K562 (cell line): ENCODE measurements at places on chromosomes 7 and 10.

DNA sequence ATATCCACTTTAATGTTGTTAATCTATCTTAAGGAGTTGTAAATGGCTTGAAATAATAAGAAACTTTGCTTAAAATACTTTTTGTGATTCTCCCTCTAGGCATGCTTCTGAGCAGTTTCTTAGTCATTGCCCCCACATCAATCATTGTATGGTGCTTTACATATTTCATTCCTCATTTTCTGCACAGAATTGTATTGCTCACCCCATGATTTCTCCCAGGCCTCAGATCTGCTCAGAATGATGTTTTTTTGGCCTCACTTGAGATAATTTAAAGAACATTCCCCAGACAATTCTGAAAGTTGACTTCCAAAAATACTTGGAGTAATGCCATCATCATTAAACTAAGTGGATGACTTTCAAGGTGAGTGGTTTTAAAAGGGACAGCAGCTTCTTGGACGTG is 82.1 kb upstream of the PRPS1L1 start:
- no peak for DNase-seq

GRCh38 chr7:129828078-129828762 is 124.5 kb downstream of the UBE2H start:
- no peak for DNase-seq

- DNase-seq: no peak
These were observed 160.8 kb downstream of the SPAG6 start for GRCh38 chr10:22505911-22506685.

GRCh38 chr10:11993834-11994468 is 48.7 kb downstream of the UPF2 start:
- DNase-seq: no peak

- no peak for DNase-seq
These were observed 51.2 kb upstream of the SEMA3A start for GRCh38 chr7:84245835-84246234.

DNA sequence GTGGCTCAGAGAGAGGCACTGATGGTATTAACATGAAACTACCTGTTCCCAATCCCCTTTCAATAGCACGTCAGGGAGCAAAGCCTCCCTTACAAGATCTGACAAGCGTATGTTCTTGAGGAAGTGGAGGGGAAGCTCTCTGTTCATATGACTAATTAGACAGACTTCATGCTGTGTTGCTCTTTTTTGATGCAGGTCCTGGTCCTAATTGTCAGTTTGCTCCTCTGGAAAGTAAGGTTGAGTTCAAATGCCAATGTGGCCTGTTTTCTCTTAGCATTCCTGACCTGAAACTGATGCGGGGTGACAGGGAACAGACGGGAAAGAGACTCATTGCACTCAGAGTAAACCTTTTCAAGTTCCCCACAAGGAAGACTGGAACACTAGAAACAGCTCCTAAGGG is 27.0 kb upstream of the TBX20 start:
- DNase-seq: no peak

- DNase-seq: no peak
These were observed 181.6 kb downstream of the NXPH1 start for GRCh38 chr7:8615019-8615418.

- no peak for DNase-seq
These were observed 187.5 kb downstream of the KIAA1217 start for GRCh38 chr10:24396396-24396795.

DNA sequence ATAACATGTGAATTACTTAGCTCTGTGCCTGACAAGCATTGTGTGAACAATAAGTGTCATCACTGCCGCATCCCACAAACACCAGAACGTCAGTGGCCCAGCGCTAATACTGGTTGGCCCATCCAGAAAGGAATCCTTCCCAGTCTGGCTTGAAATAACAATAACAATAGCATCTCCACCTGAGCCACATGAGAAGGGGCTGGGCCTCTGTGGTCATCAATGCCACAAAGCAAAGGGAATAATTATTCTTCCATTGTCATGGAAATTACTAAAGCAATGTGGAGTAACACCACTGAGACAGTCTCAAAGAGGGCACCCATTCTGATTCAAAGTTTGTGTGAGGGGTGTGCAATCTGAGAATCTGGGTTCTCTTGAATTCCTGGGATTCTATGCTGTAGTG is 105.7 kb upstream of the INHBA start:
- no peak for DNase-seq

DNA sequence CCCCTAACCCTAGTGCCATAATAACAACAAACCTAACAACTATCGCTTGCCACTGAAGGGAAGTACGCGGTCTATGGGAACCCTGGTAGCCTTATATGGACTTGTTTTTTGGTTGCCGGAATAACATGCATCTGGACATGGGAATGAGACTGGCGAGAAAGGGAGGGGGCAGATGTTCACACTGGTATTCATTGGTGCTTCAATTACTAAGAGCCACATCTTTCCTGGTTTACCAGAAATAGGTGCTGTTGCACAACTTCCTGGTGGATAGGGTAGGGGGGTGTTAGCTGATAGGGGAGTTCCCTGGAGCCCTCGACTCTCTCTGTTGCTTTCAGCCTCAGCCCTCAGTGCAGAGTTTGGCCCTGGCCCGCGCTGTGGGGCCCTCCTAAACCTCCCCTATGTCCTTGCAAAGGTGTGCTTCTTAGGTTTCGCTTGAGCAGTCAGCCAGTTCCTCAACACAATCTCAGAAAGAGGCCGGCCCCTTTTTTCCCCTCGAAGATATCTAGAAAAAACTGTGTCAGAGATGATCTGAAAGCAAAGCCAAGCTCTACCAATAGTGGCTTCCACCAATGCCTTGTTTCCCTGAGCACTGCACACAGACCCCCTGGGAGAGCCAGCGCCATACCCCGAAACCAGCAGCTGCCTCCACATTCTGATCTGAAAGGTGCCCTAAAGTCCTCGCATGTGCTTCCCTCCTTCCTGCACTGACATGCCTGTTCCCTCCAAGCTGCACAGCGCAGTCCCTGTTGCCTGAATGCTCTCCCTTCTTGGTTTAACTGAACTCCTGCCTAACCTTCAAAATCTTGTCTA is 13.5 kb downstream of the TBXAS1 start:
- DNase-seq: no peak

GRCh38 chr10:108014145-108014901 is 849.8 kb upstream of the SORCS1 start:
- DNase-seq: no peak

DNA sequence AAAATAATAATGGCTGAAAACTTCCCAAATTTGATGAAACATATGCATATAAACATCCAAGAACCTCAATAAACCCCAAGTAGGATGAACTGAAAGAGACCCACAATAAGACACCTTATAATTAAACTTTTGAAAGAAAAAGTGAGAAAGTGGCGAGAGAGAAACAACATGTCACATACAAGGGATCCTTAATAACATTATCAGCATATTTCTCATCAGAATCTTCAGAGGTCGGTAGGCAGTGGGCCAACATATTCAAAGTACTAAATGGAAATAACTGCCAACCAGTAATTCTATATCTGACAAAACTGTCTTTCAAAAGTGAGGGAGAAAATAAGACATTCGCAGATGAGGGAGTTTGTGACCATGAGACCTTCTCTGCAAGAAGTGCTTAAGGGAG is 16.6 kb upstream of the CCDC6 start:
- DNase-seq: no peak

- no peak for DNase-seq
These were observed 3.8 kb upstream of the TRIM56 start for GRCh38 chr7:101081432-101081831.

DNA sequence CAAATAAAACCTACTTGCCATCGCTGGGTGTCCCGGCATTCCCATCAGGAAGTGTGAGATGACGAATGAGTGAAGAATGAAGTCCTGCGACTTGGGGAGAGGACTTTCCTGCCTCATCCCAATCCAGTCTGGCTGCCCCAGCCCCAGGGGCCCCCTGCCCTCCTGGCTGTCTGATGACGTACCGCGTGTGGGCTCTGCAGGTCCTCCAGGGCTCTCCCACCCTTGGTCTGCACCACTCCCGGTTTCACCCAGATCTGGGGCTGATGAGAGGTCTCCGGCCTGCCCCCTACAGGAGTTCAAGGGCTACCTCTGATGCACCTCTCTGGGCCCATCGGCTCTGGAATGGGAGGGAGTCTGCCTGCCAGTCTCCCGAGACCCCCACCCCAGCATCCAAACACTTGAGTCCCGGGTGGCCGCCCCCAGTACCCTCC is 9.8 kb downstream of the ATP6V1F start:
- DNase-seq: peak; percentile 64

- DNase-seq: no peak
These were observed 61.0 kb upstream of the SFMBT2 start for GRCh38 chr10:7471720-7472367.

- no peak for DNase-seq
These were observed 30.4 kb upstream of the GPR26 start for GRCh38 chr10:123635745-123636144.

GRCh38 chr10:118840071-118840775 is 85.5 kb upstream of the CACUL1 start:
- peak; percentile 14 for DNase-seq

- DNase-seq: no peak
These were observed 16.2 kb downstream of the MALSU1 start for GRCh38 chr7:23315366-23315765.

DNA sequence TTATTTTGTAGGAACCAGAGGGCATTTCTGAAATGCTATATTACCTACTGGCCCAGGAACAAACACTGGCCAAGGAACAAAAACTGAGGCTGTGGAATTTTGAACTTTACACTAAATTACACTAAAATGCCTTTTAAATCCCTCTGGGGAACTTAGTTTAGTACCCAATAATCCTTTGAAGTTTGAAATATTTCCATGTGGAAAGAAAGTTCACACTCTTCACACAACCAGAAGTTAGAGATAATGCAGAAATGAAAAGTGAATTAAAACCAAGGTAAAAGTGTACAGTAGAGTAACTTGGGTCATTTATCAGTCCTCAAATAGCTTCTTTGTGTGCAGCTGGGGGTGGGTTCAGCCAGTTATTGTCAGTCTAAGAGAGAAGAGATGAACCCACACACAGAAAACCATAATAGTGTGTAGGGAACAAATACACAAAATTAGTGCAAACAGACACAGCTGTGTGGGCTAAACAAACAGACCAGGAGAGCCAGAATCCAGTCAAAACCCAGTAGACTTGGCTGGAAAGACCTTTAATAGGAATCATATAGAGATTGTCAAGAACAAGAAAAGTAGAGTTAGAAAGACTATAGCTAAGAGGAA is 46.5 kb upstream of the DGKI start:
- DNase-seq: no peak

- DNase-seq: no peak
These were observed 13.2 kb downstream of the TMEM243 start for GRCh38 chr7:87206361-87206760.

DNA sequence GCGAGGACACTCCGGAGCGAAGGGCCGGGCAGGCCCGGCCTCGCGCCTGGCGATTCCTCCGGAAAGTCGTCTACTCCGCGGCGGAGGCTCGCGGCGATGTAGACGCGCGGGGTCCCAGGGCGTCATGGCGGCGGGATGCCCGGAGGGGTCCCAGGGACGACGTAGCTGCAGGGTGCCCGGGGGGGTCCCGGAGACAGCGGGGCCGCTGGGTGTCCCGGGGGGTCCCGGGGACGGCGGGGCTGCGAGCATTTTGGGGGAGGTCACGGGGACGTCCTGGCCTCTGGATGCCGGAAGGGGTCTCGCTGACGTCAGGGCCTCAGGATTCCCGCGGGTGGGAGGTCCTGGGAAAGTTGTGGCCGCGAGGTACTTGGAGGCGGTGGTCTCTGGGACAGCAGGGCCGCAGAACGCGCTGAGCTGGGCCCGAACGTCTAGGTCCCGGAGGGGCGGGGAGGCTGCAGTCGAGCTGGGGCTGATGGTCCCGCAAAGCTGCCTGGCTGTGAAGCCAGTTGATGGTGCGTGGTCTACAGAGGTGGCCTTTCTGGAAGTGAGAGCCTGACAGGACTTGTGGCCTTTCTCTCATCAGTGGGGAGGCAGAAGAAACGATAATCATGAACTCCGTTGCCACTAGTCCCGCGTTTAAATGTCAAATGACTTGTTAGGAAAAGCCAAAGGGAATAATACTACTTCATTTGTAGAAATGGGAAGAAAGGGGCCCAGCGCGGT is 637 bp downstream of the HSPA14 start:
- peak; percentile 71 for DNase-seq

- no peak for DNase-seq
These were observed 28.1 kb upstream of the CREB3L2 start for GRCh38 chr7:138029941-138030340.

- no peak for DNase-seq
These were observed 44.2 kb downstream of the PDE1C start for GRCh38 chr7:32026083-32026425.

- no peak for DNase-seq
These were observed 23.4 kb downstream of the ATOH7 start for GRCh38 chr10:68208424-68209042.

GRCh38 chr7:388023-388960 is 98.3 kb downstream of the FOXL3 start:
- no peak for DNase-seq

- no peak for DNase-seq
These were observed 108.8 kb downstream of the GLRX3 start for GRCh38 chr10:130244928-130245495.

- DNase-seq: no peak
These were observed 43.6 kb downstream of the LAMB4 start for GRCh38 chr7:108086546-108086945.

- no peak for DNase-seq
These were observed 56.7 kb downstream of the LHPP start for GRCh38 chr10:124518366-124518765.

GRCh38 chr7:151314401-151314800 is 27.2 kb upstream of the NUB1 start:
- no peak for DNase-seq

- DNase-seq: no peak
These were observed 1150.0 kb upstream of the POT1 start for GRCh38 chr7:126079581-126079980.

GRCh38 chr7:110253093-110253492 is 837.8 kb upstream of the LRRN3 start:
- DNase-seq: no peak

- no peak for DNase-seq
These were observed 536.1 kb upstream of the AUTS2 start for GRCh38 chr7:69062020-69062765.

DNA sequence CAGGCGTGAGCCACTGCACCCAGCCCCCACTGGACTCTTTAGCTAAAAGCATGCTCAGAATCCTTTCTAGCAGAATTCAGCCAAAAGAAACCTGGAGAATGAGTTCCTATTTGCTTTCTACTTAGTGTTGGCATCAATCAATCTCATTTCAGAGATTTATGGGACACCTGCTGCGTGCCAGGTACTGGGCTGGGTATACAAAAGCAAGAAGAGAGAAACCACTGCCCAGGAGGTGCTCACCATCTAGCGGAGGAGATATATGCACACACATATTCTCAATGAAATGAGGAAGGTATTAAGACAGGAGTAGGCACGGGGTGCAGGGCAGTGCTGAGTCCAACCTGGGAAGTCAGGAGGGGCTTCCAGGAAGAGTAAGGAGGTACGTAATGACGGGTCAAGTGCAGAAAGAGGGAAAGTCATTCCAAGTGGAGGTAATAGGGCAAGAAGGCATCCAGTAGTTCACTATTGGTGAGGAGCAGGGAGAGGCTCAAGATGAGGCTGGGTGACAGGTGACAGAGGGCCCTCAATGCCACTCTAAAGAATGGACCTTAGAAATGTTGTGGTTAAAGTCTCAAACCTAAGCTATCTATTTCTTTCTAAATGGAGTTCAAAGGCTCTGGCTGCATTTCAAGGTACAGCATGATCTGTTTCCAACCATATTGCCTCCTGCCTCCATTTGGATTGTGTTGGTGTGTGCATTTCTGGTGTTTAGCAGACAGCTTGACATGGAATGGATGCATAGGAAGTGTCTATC is 22.1 kb downstream of the ABLIM1 start:
- no peak for DNase-seq

GRCh38 chr7:52749880-52750279 is 285.6 kb upstream of the POM121L12 start:
- peak; percentile 1 for DNase-seq

- no peak for DNase-seq
These were observed 435.6 kb upstream of the NFE2L3 start for GRCh38 chr7:25716421-25716820.
